ENCODE measurements at places on chromosomes 3 and 15. TPM values are rescaled to one million over a fixed set of nuclear protein-coding genes. Genes with fewer than 3 reads are reported as not detected.

The CGNL1 gene
- 0.25 TPM for polyA plus RNA-seq

The MEGF11 gene
- not detected for polyA plus RNA-seq

The CFAP161 gene
- polyA plus RNA-seq: not detected

The ITIH1 gene
- not detected for polyA plus RNA-seq

The TM4SF1 gene
- 232 TPM for polyA plus RNA-seq

The PYGO1 gene
- polyA plus RNA-seq: 7.7 TPM

The CSPG4 gene
- 8.4 TPM for polyA plus RNA-seq

The TAGLN3 gene
- polyA plus RNA-seq: 2.2 TPM

The MUC20 gene
- 0.19 TPM for polyA plus RNA-seq

The CHDH gene
- 0.02 TPM for polyA plus RNA-seq

The NUP210 gene
- 0.04 TPM for polyA plus RNA-seq

The NEIL1 gene
- polyA plus RNA-seq: 2.0 TPM

The TRAT1 gene
- polyA plus RNA-seq: not detected

The ATP10A gene
- 3.9 TPM for polyA plus RNA-seq

The WNT5A gene
- 168 TPM for polyA plus RNA-seq

The PATL2 gene
- 0.50 TPM for polyA plus RNA-seq

The LXN gene
- polyA plus RNA-seq: 281 TPM

The DNAH1 gene
- 1.9 TPM for polyA plus RNA-seq

The AQP9 gene
- polyA plus RNA-seq: not detected

The ASB14 gene
- polyA plus RNA-seq: not detected

The TRPM1 gene
- not detected for polyA plus RNA-seq

The ECE2 gene
- polyA plus RNA-seq: not detected

The TRIM71 gene
- polyA plus RNA-seq: not detected

The TICRR gene
- polyA plus RNA-seq: 1.3 TPM

The TUSC7 gene
- not detected for polyA plus RNA-seq

The HESX1 gene
- polyA plus RNA-seq: 0.46 TPM

The DUOX1 gene
- polyA plus RNA-seq: not detected

The MESD gene
- 23.9 TPM for polyA plus RNA-seq

All from AG04450 (cell line).